Skin of body (tissue), 3 donors: ENCODE measurements at places on chromosomes 1 and 21. TPM values are rescaled to one million over a fixed set of nuclear protein-coding genes. Genes with fewer than 3 reads are reported as not detected.
A peak's percentile ranks its signal among the peaks of the same experiment; 100 is the strongest.

ERICH3 gene
- total RNA-seq: 0.10 TPM

DVL1 gene
- 33.0 TPM for total RNA-seq

- DNase-seq: no peak
Observed at GRCh38 chr1:44447051-44447810, 42.2 kb downstream of the RNF220 start.

DNA sequence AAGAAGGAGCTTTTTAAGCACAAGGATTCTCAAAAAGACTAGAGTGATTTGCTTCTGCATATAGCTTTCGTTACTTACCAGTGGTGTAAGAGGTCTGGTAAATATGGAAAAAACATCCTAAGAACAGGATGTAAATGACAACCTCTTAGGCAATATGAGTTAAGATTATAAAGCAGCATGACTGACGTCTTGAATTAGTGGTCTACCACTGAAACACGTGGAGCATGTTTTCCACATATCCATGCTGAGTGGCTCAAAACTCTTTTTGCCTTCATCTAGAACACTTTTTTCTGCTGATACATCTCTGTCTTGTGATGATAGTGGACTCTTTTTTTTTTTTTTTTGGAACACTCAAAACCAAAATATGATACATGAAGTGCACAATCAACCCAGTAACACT lies 44.6 kb downstream of the RCAN1 start:
- no peak for DNase-seq

DNA sequence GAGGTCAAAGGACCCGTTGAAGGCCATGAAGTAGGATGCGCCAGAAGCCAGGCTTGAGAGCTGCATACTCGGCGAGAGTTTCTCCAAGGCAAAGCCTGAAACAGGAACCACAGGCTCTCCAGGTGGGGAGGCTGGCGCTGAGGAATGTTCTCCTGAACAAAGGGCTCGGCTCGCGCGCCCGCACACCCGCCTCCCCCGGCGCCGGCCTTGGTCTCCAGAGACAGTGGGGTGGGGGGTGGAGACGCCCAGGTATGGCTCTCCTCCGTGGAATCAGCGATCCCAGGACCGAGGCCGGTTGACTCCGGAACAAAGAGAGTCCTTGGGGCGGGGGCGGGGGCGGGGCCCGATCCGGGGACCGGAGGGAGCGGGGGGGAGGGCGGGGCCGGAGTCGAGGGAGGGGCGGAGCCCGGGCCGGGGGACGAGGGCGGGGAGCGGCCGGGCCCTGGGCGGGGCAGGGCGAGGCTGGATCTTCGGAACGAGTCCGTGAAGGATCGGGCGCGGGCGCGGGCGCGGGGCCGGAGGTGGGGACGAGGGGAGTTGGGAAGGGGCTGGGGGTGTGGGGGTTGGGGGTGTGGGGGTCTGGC lies 85.0 kb downstream of the NKAIN1 start:
- peak; percentile 75 for DNase-seq

DNA sequence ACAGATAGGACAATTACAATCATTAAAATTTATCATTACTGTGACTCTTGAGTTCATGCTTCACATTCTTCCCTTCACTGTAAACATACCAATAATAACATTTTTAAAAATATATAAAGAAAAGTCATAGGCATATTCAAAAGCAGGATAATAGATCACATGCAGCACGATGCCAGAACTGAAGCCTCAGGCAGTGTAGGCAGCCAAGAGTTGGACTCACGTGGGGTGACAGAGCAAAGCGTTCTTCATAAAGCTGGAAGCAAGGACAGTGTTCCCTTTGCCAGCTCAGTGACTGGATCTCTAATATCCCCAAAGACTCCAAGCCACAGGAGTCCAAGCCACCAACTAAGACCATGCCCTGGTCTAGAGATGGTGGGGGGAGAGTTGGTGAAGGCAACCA lies 77.7 kb downstream of the ODF2L start:
- DNase-seq: no peak

GRCh38 chr1:111538343-111539025 lies 35.1 kb upstream of the ADORA3 start:
- DNase-seq: no peak

- no peak for DNase-seq
Observed at GRCh38 chr1:1157033-1157365, 16.7 kb upstream of the TTLL10 start.

DNA sequence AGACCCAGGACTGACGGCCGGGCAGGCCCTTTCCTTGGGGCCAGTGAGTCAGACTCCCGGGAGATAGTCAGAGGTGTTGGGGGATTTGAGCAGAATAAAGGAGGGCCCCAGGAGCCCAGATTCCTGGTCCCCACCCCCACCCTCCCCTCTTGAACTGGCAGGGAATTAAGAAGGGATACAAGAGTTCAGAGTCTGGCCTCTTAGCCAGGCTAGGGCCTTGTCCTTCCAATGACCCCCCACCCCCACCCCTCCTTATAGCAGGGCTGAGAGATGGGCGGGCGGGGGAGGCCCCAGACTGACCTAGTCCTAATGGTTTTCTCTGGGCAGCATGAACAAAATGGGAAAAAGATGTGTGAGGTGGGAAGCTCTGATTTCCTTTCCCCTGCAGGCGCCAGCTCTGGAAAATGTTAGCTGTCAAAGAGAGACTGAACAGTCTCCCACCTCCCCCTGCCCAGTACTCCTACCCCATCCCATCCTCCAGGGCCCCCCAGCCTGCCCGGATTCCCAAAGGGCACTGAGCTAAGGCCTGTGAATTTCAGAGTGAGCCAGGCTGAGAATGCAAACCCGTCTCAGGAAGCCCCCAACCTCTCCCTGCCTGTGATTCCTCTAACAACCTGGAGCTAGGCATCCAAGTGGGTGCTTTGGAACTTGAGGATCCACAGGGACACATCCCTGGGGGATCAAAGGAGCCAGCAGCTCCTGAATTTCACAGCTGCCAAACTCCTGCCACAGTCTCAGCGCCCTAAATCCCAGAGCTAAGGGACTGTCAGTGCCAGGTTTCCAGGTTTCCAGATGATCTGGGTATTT lies 5.8 kb upstream of the CRABP2 start:
- DNase-seq: peak; percentile 12

DNA sequence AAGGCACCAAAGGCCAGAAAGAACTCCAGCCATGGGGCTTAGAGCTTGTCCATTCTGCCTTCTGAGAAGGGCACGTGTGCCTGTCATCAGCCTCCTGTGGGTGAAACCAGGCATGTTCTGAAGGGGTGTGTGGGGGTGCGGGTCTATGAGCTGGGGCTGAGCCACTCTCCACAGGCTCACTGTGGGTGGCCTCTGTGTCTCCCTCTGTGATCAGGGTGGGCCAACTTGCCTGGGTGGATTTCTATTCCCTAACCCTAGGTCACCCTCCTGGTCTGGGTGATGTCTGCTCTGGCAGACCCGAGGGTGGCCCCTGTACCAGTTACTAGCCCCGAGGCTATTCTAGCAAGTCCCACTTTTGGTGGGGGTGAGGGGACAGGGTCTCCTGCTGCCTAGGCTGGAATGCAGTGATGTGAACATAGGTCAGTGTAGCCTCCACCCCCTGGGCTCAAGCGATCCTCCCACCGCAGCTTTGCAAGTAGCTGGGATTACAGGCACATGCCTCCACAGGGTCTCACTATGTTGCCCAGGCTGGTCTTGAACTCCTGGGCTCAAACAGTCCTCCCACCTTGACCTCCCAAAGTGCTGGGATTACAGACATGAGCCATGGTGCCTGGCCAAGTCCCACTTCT lies 94.4 kb downstream of the TRIM11 start:
- DNase-seq: no peak

GRCh38 chr1:9916452-9916851 lies 6.4 kb upstream of the CTNNBIP1 start:
- DNase-seq: no peak
